ENCODE measurements at places on chromosomes 2 and 18. TPM values are rescaled to one million over a fixed set of nuclear protein-coding genes. Genes with fewer than 3 reads are reported as not detected.
A peak's percentile ranks its signal among the peaks of the same experiment; 100 is the strongest.

DNA sequence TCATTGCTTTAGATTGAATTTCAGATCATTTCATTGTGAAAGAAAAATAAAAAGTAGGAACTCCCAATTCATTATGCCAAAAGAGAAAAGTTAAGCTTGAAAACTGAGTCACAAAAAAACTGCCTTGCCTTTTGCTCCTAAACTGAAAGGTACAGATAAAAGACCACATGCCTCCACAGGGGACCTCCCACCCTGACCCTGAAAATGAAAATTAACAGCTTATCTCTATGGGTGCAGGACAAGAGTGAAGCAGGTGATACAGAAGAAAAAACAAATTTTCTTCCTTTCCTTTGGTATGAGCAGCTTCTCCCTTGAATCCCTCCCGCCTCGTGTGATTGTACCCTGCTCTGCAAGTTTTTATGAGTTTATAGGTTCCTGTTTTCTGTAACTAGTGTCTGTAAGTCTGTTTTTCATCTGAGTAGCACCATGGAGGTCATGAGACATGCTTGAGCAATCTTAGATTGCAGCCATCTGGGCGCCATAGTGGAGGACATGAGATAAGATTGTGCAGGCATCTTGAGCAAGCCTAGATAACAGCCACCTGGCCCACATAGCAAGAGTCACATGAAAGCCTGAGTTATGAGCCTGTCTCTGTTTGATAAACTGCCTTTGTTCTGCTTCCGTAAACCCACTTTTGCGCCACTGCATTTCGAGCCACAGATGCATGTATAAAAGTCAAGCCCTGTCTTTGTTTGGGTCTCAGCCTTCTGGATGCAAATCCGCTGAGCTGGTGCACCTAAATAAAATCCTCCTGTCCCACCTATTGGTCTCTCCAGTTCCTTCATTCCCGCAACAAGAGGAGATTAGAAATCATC lies 56.2 kb upstream of the DYNC1I2 start:
- DNase-seq, result no peak

Gene FBLN7
- total RNA-seq, result 0.86 TPM

- no peak for DNase-seq
These were observed 342.7 kb upstream of the CHAC2 start for GRCh38 chr2:53424902-53425301.

Gene TNFAIP6
- 2.8 TPM for total RNA-seq

DNA sequence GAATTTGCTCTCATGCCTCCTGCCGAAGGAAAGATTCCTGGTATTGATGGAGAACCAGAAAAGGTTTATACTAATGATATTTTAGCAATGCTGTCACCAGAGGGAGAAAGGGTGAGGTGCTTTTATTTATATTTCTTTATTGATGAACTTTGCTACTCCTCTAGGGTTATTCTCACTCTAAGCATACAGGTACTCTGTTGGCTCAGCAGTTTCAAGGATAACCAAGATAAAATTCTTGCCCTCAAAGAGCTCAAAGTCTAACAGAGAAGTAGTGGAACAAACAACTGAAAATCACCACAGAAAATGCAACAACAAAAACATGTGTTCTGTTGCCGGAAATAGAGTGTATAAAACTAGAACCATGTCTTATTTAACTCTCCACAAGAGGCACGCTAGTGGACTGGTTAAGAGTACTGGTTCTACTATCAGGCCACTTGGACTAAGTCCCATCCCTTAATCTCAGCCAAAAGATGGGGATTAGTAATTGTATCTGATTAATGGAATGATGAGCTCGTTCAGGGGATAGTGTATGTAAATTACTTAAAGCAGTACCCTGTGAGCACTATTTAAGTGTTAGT lies 103.6 kb downstream of the DNAH6 start:
- no peak for DNase-seq

DNA sequence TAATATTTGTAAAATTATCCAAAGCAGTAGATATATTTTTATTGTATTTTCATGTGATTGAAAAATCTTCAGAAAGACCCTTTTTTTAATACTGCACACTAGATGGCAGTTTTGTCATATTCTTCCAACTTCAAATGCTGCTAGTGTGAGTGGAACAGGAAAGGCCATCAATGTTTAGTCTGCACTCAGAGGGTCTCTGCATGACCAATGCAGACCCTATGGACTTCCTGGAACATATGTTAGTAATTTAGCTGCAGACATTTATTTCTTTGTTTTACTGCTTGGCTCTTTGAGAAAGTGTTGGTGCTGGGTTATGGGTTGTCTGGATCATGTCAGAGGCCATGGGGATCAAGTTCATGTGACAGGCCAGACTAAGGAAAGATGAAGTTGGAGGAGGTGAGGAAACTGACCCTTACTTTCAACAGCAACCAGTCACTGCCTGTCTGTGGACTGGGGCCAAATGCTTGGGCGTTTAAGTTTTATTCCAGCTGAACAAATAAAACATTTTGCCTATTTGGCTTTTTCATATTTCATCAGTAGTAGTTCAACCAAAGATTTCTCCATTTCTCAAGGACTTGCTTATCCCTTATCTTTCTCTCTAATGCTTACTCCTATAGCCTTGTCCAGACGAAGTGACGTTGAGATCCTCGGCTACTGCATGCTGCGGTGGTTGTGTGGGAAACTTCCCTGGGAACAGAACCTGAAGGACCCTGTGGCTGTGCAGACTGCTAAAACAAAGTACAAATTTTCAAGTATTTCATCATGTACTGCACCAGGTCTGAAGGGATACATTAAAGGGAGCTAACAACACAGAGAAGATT lies 84.8 kb downstream of the VRK2 start:
- no peak for DNase-seq

DNA sequence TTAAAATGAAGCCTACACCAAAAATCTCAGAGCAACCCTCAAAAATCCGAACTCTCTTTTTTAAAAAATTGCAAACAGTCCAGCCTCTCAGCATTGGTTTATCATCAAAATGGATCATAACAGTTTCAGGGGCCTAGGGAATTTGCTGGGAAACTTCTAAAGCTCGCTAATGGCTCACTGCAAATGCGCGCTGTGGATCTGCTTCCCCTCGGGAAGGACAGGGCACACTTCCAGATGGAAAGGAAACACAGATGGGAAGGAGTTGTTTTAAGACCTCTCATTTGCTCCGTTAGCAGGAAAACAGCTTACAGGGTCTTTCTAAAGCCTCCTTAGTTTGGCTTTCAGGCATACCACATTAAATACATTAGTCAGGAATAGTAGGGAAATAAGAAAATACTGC lies 27.2 kb downstream of the FECH start:
- no peak for DNase-seq

GRCh38 chr2:149799013-149799705 lies 211.6 kb upstream of the MMADHC start:
- DNase-seq, result no peak

DNA sequence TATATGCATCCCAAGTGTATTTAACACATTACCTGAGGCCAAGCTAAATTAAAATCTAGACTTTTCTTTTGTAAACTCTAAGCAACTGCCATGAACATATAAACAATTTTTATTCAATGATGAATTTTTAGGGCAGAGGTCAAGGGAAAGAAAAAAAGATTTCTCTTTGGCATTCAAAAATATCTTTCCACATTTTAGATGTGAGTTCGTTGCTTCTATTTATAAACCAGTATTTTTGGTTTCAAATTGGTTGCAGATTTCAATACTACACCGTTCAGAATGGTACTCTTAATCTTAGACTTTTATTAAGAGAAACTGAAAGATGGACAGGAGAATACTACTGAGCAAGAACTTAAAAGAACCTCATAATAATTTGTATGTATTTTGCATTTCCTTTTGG lies 293.6 kb upstream of the CCDC68 start:
- DNase-seq, result no peak

Gene GNAL
- total RNA-seq, result 2.7 TPM

Gene CYP27C1
- not detected for total RNA-seq

GRCh38 chr2:86825693-86826381 lies 35.1 kb upstream of the CD8A start:
- DNase-seq, result no peak

GRCh38 chr2:109160714-109161440 lies 31.9 kb downstream of the SH3RF3 start:
- no peak for DNase-seq

DNA sequence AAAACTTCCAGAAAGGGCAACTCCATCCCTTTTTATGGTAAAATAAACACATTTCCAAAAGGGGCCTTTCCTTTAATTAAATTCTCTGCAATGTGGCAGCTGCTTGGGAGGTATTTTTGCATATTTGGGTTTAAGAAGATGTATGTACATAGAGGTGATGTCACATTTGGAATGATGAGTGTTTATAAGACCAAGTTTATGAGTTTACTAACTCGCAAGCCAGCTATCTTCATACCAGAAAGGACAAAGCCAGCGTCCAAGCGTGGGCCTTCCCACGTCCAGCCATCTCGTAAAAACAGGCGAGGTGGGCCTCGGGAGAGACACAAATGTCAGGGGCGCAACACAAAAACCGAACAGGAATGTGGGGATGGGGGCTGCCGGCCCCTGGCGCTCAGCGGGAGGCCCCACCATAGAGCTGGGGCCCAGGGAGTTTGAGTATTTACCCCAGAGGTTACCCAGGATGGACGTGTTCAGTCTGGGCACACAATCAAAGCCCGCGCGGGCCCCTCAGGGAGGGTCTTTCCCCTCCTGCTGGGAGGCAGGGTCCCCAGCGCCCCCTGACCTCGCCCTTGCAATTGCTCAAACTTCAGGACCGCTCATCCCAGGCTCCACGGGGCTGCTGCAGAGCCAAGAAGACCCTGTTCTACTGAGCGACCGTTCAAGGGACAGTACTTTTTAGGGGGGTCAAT lies 137.3 kb downstream of the TWIST2 start:
- DNase-seq, result no peak

DNA sequence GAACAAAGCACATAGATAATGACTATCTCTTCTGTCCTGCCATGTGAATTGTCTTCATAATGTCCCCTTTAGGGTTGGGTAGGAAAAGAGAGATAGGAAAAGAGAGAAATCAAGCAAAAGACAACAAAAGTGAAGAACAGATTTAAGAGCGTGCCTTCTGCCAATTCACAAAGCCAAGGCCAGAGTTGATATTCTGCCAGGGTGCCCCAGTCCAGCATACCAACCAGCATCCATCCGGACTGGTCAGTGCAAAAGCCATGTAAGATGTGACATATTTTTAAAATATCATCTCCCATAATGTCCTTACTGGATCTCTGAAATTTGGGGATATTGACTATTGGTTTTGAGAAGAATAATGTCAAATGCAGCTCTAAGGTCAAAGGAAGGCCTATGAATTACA lies 35.7 kb upstream of the KLF7 start:
- DNase-seq, result no peak

DNA sequence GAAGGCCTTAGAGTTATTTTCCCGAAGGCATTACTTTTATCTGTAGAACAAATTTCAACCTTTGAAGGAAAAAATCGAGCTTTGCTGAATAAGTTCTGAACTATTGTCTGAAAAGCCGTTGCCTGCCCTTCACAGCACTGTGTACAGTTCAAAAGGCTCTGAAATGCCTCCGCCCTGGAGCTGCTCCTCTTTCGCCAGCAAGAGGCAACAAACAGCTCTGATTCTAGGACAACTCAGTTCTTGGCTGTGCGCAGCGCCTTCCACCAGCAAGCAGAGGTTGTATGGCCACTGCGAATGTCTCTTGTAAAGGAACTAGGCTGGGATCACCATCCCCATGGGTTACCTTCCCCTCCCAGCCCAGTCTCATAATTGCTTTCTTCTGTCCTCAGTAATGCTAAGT lies 308.5 kb downstream of the GBX2 start:
- DNase-seq, result peak; percentile 66

Gene TRIM43
- not detected for total RNA-seq

DNA sequence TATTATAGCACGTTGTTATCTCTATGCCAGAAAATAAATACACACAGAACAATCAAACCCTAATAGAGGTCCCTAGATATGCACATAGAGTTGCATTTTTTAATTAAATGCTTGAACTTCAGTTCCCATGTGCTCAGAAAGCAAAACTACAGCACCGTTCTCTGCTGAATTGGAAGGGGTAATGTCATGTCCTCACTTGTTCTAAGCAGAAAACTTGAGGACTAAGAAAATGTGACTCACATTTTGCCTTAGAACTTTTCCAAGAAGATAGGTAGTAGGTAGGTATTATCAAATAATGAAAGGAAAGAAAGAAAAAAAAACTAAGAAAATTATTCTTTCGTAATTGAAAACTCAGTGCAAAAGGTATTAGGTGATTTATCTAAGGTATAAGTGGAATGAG lies 607.3 kb downstream of the ERBB4 start:
- DNase-seq, result no peak

Gene PKDCC
- 66.0 TPM for total RNA-seq

Gene NDC80
- 0.74 TPM for total RNA-seq

- DNase-seq, result no peak
These were observed 616.5 kb downstream of the NRXN1 start for GRCh38 chr2:50415392-50415791.

DNA sequence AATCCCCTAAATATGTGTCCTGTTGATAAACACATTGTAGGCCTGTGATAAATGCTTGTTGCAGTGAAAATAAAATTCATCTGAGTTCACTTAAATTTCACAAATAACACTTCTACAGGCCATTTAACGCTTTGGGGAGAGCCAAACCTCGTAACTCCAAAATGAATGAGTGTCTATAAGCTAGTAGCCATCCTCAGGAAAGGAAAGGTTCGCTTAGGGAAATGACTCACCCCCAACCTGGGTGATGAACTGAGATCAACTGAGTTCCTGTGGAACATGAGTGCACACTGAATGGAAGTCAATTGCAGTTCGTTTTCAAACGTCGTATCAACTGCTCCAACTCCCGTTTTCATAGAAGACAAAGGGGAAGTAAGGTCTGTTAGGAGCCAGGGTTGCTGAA lies 527.6 kb upstream of the ID2 start:
- no peak for DNase-seq

- no peak for DNase-seq
These were observed 3.8 kb upstream of the CCDC68 start for GRCh38 chr18:54962919-54963645.

- DNase-seq, result no peak
These were observed 43.1 kb upstream of the GALNT3 start for GRCh38 chr2:165837122-165837521.

Gene CRYGD
- total RNA-seq, result not detected

Gene TAF1B
- 4.0 TPM for total RNA-seq

DNA sequence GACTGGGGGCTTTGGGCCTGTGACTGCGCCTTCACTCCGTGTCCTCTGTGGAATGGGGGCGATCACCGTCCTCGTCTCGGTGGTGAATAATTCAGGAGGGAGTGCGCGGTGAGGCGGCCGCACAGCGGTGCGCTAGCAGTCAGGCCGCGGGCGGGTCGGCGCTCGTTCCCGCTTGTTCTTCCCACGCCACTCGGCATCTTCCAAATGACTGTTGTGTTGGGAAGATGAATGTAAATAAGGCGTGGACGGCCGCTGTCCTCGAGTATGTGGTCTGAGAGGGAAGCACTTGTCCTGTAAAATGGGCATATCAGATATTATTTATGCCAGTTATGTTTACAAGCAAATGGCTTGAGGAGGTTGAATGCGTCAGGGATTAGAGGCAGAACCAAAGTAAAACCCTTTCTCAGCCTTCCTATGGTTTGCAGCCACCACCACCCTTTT lies 608 bp upstream of the VPS4B start:
- no peak for DNase-seq

- DNase-seq, result no peak
These were observed 518.9 kb downstream of the TDRD15 start for GRCh38 chr2:21642647-21643046.

Gene TBR1
- not detected for total RNA-seq

Gene MC2R
- total RNA-seq, result not detected

- DNase-seq, result peak; percentile 53
These were observed 114.1 kb downstream of the ZBTB7C start for GRCh38 chr18:48294899-48295585.

GRCh38 chr2:41678639-41679038 lies 369.2 kb upstream of the PKDCC start:
- no peak for DNase-seq

Gene ANKRD30B
- total RNA-seq, result not detected

Measured in right atrium auricular region (tissue), 2 donors.